Foreskin melanocyte (primary cell): ENCODE measurements at places on chromosomes 6 and 20.
A peak's percentile ranks its signal among the peaks of the same experiment; 100 is the strongest.

DNA sequence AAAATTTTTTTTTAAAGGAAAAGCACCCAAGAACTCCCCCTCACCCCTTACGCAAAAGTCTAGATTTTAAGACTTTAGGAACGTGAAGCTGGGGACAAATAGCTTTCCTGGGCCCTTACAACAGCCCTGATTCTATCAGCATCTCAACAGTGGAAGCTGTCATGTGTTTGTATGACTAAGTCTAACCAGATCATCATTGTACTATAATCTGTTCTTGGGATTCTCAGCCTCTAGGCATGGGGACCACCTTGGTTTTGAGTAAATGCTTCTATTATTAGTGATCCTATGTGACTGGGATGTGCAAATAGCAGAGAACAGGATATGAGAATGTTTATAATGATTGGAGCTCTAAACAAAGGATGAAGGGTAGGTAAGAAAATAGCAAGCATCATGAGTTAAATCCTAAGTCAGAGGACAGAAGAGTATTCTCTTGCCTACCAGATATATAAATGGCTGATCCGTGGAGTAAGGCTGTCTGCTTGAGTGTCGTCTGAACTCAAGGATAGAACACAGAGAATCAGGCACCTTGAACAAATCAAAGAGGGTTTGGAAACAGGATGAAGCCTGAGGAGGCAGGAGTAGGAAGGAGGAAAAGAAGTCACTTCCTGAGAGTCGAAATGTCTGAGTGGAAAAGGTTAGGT lies 105.7 kb upstream of the FAM184A start:
- peak; percentile 29 for DNase-seq

- no peak for DNase-seq
Measured at GRCh38 chr20:18665135-18665534, 77.3 kb downstream of the DTD1 start.

DNA sequence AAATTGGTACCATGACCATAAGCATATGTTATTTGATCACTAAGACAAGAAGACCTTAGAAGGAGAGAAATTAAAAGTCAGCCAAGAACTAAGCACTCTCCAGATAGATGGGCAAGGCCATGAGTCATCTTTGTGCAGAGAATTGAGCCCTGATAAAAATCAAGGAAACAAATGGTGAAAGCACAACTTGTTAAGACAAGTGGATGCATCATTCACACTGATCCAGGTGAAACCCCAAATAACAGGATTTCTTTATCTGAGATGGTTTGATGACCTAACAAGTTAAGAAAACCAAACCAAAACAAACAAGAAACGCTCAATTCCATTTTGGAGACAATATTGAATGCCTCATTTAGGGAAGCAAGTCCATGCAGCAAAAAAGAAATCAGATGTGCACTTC lies 121.6 kb downstream of the ADAT2 start:
- DNase-seq = no peak

- no peak for DNase-seq
Measured at GRCh38 chr6:3306848-3307247, 48.1 kb downstream of the PSMG4 start.

GRCh38 chr20:57584768-57585461 lies 24.0 kb downstream of the PCK1 start:
- DNase-seq = no peak

DNA sequence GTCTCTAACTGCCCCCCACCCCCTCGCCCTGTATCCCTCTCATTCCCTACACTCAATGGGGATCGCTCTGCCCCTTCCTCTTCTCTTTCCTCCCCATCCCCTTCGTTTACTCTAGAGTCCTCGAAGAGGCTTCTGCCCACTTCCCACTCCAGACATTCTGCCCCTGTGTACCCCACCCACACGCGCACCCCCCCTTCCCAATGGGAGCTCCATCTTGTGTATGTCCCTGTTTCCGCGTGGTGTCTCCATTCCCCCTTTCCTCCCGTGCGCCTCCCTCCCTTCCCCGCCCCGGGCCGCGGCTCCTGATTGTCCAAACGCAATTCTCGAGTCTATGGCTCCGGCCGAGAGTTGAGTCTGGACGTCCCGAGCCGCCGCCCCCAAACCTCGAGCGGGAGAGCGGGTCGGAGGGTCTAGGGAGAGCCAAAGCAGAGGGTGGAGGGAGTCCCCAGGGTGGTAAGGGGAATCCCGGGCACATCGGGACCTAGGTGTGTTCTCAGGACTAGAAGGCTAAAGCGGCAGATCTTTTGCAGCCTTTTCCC lies 679 bp upstream of the RING1 start:
- DNase-seq = no peak

DNA sequence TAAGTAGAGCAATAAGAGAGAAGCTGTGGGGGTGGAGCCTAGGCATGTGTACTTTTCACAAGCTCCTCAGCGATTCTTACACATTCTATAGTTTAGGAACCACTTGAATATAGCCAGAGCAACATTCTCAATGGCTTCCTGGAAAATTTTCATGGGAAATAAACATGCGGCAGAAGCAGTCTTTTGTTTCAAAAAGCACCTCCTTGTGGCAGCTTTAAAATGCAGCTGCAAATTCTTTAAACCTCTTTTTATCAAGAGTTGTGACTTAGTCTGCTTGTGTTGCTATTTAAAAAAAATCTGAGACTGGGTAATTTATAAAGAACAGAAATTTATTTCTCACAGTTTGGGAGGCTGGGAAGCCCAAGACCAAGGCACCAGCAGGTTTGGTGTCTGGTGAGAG lies 23.8 kb downstream of the NKX2-2 start:
- no peak for DNase-seq

- no peak for DNase-seq
Measured at GRCh38 chr6:163449076-163449475, 34.6 kb downstream of the QKI start.

DNA sequence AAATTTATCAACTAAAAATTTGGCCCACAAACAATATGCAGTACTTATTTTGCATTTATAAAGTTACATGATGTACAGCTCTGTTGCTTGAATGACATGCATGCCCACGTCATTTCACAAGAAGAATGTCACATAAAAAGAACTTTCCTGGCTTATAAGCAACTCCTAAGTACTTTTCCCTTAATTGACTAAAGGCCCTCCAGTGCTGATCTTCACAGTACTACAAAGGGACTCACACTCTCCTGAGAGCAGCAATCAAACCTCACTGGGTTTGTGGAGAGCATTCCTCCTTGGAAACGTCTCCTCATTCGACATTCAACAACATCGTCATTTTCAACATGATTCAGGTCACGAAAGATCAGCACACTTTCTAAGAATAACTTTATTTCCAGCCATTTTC lies 111.1 kb downstream of the IPCEF1 start:
- DNase-seq = no peak

- DNase-seq = no peak
Measured at GRCh38 chr6:145588981-145589380, 146.3 kb downstream of the EPM2A start.

- no peak for DNase-seq
Measured at GRCh38 chr20:890666-891057, 25.5 kb downstream of the ANGPT4 start.

GRCh38 chr20:4836935-4837334 lies 115.2 kb downstream of the PRND start:
- no peak for DNase-seq

DNA sequence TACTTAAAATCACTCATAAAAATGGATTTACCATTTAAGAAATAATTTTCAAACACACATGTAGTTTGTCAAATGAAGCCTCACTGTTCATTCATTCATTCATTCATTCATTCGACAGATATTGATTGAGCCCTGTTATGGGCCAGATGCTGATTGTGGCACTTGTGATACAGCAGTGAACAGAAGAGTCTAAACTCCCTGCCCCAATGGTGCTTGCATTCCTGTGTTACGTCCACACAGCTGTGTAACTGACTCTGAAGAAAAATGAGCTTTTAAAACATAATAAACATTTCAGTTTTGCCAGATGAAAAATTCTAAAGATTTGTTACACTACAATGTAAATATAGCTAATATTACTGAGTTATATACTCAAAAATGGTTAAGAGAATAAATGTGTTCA lies 46.2 kb downstream of the BACH2 start:
- DNase-seq = no peak

- DNase-seq = no peak
Measured at GRCh38 chr20:2746636-2747265, 53.7 kb downstream of the CPXM1 start.

GRCh38 chr6:8803181-8803760 lies 367.9 kb upstream of the SLC35B3 start:
- peak; percentile 94 for DNase-seq

GRCh38 chr6:160679402-160679769 lies 15.3 kb upstream of the LPA start:
- DNase-seq = no peak

GRCh38 chr6:133353061-133353460 lies 111.9 kb downstream of the EYA4 start:
- no peak for DNase-seq

DNA sequence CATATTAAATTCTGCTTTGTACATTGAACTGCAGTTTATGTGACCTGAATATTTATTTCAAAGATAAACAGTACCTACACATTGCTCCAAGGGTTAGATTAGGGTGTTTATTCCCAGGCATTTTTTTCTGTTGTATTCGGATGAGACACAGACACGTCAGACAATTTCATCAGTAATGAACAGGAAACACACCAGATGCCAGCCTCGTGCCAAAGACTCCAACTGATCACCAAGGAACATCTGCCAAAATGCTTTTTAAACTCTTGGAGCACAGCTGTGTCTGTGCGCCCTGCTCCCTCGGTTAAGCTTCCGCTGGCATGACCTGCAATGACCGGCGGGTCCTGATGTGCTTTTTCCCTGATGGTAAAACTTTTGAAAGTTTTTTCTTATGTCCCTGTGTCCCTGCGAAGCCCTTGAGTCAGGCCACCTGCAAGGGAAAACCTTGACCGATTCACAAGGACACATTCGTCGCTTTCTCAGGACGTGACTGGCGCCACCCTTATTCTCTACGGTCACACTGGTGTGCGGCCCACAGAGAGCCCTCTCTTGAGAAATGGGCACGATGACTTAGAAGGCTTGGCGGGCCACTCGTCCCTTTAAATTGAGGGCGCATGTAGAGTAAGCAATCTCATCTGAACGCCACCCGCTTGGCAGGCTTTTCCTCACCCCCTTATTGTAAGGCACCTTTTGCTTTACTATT lies 173.9 kb downstream of the QKI start:
- no peak for DNase-seq

GRCh38 chr6:26243752-26244151 lies 121.2 kb upstream of the BTN3A2 start:
- DNase-seq = no peak

DNA sequence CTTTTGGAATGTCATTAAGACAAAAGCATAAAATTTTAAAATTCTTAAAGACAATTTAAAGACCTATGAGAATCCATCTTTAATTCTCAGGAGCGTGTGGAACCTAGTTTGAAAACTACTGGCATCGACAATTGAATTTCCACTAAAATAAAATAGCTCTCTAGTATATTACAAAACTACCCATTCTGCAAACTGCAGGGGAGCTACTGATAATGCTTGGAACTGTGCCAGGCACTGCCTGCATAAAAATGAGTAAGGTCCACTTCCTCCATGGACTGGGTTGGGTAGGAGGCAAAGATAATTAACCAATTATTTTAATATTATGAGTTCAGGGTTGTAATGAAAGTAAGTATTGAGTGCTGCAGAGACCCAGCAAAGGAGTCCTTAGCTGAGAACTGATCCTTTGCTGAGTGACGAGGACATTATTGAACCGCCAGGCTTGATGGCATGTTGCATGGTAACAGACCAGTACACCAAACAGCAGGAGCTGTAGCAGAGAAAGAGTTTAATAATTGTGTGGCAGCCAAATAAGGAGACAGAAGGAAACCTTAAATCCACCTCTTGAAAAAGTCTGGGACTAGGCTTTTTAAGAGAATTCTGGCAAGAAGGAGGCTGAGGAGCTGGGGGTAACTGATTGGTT lies 261.3 kb downstream of the ESR1 start:
- no peak for DNase-seq

DNA sequence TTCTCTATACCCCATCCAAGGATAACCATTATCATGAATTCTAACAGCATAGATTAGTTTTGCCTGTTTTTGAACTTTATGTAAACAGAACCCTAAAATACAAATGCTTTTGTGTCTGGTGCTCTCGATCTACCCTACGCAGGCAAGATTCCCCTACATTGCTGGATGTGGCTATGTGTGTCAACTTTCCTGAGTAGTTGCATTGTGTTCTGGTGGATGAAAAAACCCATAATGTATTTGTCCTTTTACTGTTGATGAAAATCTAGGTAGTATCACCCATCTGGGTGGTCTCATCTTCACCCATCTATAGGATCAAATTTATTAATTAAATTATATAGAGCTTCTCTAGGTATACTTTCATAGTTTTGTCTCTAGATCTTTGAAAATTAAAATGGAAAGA lies 211.7 kb downstream of the ANKRD60 start:
- no peak for DNase-seq

- no peak for DNase-seq
Measured at GRCh38 chr6:47690214-47690613, 8.2 kb upstream of the ADGRF4 start.

GRCh38 chr6:147159536-147160374 lies 44.5 kb upstream of the STXBP5 start:
- DNase-seq = no peak

- DNase-seq = no peak
Measured at GRCh38 chr6:119514345-119514744, 164.8 kb upstream of the MAN1A1 start.

DNA sequence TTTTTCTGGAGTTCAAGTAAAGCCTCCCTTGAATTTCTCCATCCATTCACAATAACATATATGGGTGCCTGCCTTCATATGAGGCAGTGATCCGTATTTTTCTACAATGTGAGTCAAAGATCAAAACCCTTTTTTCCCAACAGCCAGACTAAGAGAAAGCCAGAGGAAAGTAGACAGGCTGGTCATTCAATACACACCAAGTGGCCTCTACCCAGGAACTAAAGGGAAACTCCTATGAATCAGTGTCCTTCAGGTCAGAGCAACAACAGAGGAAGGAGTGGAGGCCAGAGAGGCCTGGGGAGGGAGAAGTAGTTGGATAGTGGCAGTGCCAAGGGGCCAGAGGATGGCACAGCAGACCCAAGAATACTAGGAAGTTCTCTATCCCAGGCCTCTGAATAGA lies 23.8 kb downstream of the SIM1 start:
- no peak for DNase-seq

DNA sequence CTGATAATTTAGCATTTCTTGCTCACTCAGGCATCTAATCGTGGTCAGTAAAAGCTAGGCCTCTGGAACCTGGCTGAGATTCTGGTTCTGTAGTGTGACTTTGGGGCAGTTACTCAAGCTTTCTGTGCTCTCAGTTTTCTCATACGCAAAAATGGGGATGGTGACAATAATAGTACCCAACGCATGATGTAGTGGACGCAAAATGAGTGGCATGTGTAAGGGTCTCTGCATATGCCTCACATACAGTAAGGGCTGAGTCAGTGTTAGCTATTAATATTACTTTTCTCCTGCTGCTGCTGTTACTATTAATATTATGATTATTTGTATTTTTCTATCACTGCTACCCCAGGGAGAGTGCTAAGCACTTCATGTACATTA lies 686 bp downstream of the GINS1 start:
- DNase-seq = no peak
